ENCODE measurements at places on chromosomes 6 and 20.

- no peak for DNase-seq
Observed at GRCh38 chr6:73216859-73217258, 8.4 kb downstream of the KHDC1L start.

DNA sequence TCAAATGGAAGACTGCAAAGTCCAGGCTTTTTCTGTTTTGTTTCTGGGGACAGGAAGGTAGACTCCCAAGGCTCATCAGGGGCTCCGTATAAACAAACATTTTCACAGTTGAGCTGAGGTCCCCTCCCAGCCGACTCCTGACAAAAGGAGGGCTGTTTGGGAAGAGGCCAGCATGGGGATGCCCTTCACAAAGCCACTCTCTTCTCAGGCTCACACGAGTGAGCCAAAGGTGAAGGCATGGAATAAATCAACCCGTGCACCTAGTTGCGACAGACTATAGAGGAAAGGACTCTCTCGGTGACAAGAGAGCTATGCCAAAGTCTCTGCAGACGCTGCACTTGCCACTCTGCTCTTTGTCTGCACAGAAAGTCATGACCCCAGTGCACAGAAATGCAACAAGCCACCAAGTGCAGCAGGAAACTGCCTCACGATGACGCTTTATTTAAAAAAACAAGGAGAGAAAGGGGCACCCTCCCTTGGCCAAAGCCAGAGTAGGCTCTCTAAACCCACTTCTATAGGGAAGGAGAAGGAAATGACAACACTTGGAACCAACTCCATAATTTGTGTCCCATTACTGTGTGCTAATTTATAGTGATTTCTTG is 21.0 kb downstream of the JAG1 start:
- no peak for DNase-seq

DNA sequence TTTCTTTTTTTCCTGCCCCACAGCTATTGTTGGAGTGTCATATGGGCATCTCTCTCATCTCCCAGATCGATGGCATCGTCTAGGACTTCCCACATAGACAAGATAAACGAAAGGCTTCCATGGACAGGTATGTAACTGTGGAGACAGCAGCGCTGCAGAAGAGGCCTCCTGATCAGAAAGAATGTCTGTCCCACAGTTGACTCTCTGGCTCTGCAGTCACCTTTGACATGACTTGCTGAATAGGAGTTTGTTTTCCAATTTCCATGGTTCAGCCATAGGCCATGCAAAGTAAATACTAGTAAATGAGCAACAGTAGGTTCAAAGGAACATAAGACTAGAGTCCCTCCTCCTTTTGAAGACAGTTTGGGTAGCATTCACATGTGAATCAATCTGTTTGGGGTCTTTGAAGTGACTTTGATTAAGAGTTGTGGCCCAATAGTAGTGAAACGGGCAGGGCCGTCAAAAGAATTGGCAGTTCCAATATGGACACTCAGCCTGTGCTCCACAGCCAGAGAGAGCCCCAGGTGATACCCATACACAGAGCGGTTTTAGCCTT is 134.7 kb upstream of the IFNGR1 start:
- DNase-seq: no peak

GRCh38 chr6:2990248-2990931 is 9.3 kb upstream of the NQO2 start:
- DNase-seq: no peak

DNA sequence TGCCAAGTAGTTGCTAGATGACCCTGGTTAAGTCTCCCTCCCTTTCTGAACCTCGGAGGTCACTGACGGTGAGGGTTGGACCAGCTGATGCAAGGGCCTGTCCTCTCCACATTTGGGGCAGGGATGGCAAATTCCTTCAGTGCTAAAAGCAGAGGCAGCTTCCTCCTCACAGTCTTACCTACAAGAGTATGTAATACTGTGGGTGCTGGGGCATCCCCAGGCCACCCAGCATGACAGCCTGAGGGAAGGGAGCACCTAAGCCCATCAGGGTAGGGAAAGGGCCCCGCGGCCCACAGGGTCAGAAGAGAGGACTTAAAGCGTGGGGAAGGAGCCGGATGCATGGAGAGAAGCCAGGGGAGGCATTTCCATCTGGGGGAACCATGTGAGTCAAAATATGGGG is 38.0 kb downstream of the TGM3 start:
- no peak for DNase-seq

DNA sequence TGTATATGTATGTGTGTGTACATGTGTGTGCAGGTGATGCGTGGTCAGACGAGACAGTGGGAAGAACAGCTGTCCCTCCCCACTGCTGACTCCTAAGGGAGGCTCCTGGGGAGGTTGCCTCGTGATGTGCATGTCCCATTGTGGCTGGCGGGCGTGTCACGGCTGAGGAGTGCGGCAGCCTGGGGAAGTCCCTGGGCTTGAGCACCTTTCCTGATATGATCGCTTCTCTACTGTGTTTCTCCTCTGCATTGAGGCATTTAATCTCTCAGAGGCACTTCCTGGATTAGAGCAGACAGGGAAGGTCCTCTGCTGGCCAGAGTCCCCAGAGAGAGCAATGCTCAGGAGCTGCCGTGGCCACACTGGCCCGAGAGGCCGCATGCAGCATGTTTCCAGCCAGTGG is 11.4 kb downstream of the NPBWR2 start:
- DNase-seq: no peak

- DNase-seq: no peak
Observed at GRCh38 chr6:169975701-169976100, 224.3 kb downstream of the ERMARD start.

GRCh38 chr6:150631283-150631983 is 31.7 kb downstream of the PLEKHG1 start:
- DNase-seq: no peak

GRCh38 chr6:4806337-4806725 is 30.1 kb downstream of the CDYL start:
- no peak for DNase-seq

DNA sequence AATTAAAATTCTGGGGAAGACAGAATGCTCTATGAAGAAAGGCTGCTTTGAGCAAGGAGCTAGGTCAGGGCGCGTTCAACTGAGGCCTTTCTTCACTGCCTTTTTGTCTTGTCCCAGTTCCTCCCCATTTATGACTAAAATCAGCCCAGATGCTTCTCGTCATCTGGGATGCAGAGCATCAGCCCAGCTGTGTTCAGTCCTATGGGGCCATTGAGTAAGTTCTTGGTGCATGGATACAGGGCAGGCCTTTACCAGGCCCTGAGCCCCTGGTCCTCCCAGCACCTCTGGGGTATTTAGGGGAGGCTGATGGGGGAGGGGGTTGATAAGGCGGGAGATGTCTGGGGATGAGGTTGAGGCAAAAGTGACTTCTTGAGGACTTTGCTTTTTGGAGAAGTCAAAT is 55.7 kb downstream of the PTPN1 start:
- no peak for DNase-seq

- peak; percentile 75 for DNase-seq
Observed at GRCh38 chr6:163634211-163635171, 220.0 kb downstream of the QKI start.

- no peak for DNase-seq
Observed at GRCh38 chr6:88945415-88946008, 17.9 kb downstream of the RNGTT start.

DNA sequence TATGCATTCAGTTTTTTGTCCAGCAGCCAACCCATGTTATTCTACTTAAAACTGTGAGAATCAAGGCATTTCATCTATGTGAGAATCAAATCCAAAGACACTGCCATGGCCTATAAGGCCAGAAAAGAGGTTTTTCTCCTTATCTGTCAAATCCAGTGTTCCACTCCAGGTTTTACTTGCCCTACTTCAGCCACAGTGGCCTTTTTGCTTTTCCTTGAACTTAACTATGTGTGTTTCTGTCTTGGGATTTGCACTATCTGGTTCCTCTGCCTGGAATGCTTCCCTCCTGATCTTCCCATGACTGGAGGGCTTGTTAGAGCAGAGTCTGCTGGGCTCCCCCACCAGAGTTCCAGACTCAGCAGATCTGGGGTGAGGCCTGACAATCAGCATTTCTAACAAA is 113.1 kb upstream of the DOK5 start:
- DNase-seq: no peak

- DNase-seq: no peak
Observed at GRCh38 chr20:47244451-47244850, 112.0 kb downstream of the ZMYND8 start.

Measured in NCI-H1105 (cell line).